H7 (cell line): ENCODE measurements at places on chromosomes 7 and 10. TPM values are rescaled to one million over a fixed set of nuclear protein-coding genes. Genes with fewer than 3 reads are reported as not detected.

Gene VWDE
- 9.7 and 22.8 TPM in 2 replicates for total RNA-seq

Gene WEE2
- 0.76 TPM in 1 of 2 replicates, not detected in the other for total RNA-seq

Gene ZNF25
- total RNA-seq: 0.62 and 1.2 TPM in 2 replicates

Gene C10orf105
- total RNA-seq: 0.17 and 0.18 TPM in 2 replicates

Gene CALHM1
- total RNA-seq: 0.07 TPM in 1 of 2 replicates, not detected in the other

Gene MRM2
- 25.8 and 32.6 TPM in 2 replicates for total RNA-seq

Gene ODAD2
- total RNA-seq: 6.7 and 7.6 TPM in 2 replicates

Gene AKR1C1
- total RNA-seq: 1.7 and 2.0 TPM in 2 replicates

Gene LIPJ
- total RNA-seq: not detected in 2 replicates

Gene EPDR1
- total RNA-seq: 7.3 and 8.3 TPM in 2 replicates

Gene HTRA1
- 11.5 and 14.5 TPM in 2 replicates for total RNA-seq
